Thoracic aorta (tissue), 2 donors: ENCODE measurements at places on chromosomes 5 and 9. TPM values are rescaled to one million over a fixed set of nuclear protein-coding genes. Genes with fewer than 3 reads are reported as not detected.

GPR151 gene
- total RNA-seq = not detected

NFIB gene
- total RNA-seq = 114 TPM

ZNF300 gene
- total RNA-seq = 8.0 TPM

CDH6 gene
- total RNA-seq = 3.2 TPM

FGD3 gene
- 9.9 TPM for total RNA-seq

EIF4E1B gene
- not detected for total RNA-seq

FCN2 gene
- not detected for total RNA-seq

RC3H2 gene
- total RNA-seq = 49.5 TPM

NUTM2G gene
- total RNA-seq = not detected

DDX4 gene
- not detected for total RNA-seq

QRFP gene
- not detected for total RNA-seq

PIP5KL1 gene
- 8.8 TPM for total RNA-seq

CCDC127 gene
- 2.7 TPM for total RNA-seq

DND1 gene
- total RNA-seq = 1.8 TPM

CER1 gene
- not detected for total RNA-seq

CCDC192 gene
- total RNA-seq = not detected

TRIM36 gene
- 15.3 TPM for total RNA-seq

COL5A1 gene
- 127 TPM for total RNA-seq

MACROH2A1 gene
- 153 TPM for total RNA-seq

COL23A1 gene
- total RNA-seq = 2.5 TPM

KCNV2 gene
- not detected for total RNA-seq

TAF11L5 gene
- total RNA-seq = not detected
